ENCODE measurements at places on chromosomes 1 and 21. TPM values are rescaled to one million over a fixed set of nuclear protein-coding genes. Genes with fewer than 3 reads are reported as not detected.

GRCh38 chr1:109197158-109198042, 16.3 kb upstream of the SARS1 start:
- DNase-seq = no peak

DNA sequence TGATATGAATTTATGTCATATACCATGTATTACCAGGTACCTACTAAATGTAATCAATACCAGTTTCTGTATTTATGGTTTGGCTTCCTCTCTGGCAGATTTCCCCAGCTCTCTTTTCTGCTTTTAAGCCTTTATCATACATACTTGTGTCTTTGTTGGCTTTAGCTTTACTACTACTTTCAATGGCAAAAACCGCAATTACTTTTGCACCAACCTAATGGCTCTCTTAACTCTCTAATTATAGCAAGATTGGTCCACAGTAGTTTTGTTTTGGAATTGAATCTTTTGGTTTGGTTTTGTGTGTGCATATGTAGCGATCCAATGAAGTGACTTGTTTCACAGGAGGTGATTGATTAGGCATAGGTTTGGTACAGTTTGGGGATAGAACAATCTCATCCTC, 93.6 kb downstream of the ATG4C start:
- no peak for DNase-seq

- peak; percentile 75 for DNase-seq
Observed at GRCh38 chr1:6602669-6603237, at the start of gene KLHL21. TSS of gene KLHL21 (minus strand) at chr1:6602869. CDS start at chr1:6602817, 52 bp downstream.

Gene SLC44A5
- not detected for total RNA-seq

DNA sequence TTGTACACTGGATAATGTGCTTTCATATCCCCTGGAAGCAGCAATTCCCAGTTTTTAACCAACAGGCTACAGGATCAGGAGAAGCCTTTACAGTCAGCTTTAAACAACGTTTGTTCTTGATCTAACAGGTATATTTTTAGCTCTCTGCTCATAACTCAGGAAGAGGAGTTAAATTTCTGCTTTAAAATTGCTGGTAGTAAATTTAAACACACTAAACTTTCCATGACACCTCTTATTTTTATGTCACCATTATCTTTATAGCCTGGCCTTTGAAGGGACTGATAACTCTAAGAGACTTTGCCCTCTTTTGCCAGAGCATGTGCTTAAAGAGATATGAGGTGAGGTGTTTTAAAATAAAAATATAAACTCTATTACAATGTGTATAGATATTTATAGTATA, 119.6 kb upstream of the BRINP3 start:
- no peak for DNase-seq

DNA sequence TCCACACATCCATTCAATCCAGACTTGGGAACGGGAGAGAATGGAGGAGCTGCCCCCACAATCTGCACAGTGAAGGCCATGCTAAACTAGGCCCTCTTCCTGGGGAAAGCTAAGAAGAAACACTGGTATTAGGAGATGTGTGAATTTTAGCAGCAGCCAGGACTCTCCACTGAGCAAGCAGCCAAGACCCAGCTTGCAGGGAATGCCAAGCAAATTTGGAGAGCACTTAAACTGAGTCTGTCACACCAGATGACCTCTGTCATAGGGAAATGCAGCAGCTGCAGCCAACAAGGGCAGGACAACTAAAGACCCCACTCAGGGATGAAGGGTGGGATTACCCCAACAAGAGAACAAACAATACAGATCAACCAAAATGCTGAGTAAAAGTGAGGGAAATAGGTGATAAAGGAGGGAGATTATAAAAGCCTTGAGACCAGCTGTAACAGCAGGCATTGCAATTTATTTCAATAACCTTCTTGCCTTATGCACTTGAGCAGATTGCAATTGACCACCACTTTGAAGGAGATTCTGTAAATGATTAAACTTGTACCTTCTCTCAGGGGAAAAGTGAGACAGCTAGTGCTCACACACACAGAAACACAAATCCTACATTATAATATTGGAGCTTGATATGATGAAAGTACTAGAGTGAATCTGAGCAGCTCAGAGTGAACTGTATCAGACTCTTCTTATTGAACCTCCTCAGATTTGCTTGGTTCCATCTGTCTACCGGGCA, 2.5 kb upstream of the CLCA1 start:
- DNase-seq = no peak

- DNase-seq = no peak
Observed at GRCh38 chr1:182568647-182569284, 20.3 kb downstream of the RNASEL start.

DNA sequence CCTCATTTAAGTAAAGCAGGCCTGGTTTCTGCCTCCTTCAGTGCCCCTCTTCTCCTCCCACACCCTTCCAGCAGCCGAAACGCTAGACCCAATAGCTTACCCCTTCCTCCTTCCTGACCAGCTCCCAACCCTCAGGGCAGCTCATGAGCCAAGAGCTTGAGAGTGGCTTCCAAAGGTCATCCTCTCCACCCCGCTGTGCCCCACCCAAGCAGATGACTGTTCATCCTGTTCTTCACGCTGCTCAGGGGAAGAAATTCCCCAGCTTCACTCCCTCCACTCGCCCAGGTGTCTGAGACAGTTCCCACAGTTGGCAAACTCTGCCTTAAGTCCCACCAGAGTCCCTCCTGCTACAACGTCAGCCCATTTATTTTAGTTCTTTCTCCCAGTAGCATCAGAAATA, 23.4 kb downstream of the ARHGEF19 start:
- no peak for DNase-seq

Gene CFAP45
- 1.7 TPM for total RNA-seq

DNA sequence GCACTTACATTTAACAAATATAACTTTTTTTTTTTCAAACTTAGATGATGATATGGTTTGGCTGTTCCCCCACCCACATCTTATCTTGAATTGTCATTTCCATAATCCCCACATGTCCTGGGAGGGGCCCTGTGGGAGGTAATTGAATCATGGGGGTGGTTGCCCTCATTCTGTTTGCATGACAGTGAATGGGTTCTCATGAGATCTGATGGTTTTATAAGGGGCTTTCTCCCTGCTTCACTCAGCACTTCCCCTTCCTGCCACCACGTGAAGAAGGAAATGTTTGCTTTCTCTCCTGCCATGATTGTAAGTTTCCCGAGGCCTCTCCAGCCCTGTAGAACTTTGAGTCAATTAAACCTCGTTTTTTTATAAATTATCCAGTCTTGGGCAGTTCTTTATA, 432.6 kb downstream of the AMY1C start:
- DNase-seq = no peak

Gene CFHR2
- total RNA-seq = not detected

Gene KDF1
- not detected for total RNA-seq

DNA sequence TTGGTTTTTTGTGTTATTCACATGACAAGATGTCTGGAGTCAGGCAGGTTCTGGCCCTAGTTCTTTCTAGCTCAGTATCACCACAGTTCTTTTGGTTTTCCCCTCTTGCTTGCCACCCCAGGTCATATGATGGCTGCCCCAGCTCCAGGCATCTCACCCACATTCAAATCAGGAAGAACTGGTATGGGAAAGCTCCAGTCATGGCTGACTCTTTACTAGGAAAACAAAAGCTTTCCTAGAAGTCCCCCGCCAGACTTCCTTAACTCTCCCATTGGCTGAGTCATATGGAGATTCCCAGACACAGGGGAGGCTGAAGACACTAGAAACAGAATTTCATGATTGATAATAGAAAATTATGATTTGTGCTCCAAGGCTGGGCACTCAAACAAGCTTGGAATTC, 22.1 kb upstream of the EYA3 start:
- DNase-seq = no peak

- DNase-seq = peak; percentile 44
Observed at GRCh38 chr1:226691247-226691646, 47.8 kb downstream of the ITPKB start.

Gene SLC35F3
- total RNA-seq = 8.2 TPM

Gene BMP8A
- total RNA-seq = not detected

Measured in activated T-helper 1 cell treated with anti-CD3 and anti-CD28 coated beads, Interleukin-12 subunit alpha, Interleukin-12 subunit beta, Interleukin-2, Interleukin-4 antibody, amounts not matched to agents 30 ng/mL and 10 ng/mL and 1 ng/mL, durations not matched to agents 14 hours and 24 hours and 36 hours (primary cell).